ENCODE measurements at places on chromosomes 3 and 15.
A peak's percentile ranks its signal among the peaks of the same experiment; 100 is the strongest.

DNA sequence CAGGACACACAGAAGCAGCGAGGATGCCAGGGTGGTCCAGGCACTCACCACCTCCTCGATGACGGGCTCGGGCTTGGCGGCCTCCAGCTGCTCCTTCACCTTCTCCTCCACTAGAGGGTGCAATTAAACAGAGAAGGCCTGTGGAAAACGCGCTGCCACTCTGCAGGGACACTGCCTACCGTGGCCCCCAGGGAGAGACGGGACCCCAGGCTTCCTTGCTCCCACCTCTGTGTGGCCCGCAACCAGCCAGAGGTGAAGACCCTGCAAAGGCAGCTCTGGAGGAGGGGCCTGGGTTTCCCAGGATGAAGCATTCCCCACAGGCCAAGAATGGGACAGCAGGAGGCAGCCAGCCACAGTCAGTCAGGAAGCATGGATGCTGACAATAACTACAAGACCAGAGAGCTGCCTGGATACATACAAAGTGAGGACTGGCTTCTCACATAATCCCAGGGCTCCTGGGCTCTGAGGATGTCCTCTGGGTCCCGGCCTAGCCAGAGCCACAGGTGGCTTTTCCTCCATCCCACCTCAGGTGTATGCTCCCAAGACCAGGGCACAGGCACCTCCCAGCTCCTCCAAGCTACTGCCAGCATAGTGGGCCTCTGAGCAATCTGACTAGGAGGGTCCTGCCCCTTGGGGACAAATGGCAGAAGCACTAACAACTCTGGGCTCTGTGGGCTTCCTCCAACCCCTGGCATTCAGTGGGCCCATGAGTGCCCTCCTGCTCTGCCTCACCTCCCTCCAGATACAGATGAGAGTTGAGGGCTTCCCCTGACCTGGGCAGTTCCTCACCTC lies 46.2 kb downstream of the PTH1R start:
- peak; percentile 37 for DNase-seq

DNA sequence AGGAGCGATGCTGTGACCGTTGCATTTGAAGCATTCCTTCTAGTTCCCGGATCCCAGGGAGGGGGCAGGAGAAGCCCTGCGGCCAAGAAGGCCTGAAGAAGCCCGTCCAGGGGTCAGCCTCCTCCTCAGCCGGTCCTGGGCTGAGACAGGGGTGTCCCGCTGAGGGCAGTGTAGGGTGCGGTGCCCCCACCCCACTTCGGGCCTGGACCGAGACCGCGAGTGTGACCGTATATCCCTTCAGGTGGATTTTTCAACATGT lies 2.8 kb downstream of the OCA2 start:
- no peak for DNase-seq

GRCh38 chr3:11118181-11118682 lies 36.1 kb upstream of the HRH1 start:
- DNase-seq: peak; percentile 49

- DNase-seq: no peak
Measured at GRCh38 chr3:144148356-144148755, 176.7 kb downstream of the DIPK2A start.

DNA sequence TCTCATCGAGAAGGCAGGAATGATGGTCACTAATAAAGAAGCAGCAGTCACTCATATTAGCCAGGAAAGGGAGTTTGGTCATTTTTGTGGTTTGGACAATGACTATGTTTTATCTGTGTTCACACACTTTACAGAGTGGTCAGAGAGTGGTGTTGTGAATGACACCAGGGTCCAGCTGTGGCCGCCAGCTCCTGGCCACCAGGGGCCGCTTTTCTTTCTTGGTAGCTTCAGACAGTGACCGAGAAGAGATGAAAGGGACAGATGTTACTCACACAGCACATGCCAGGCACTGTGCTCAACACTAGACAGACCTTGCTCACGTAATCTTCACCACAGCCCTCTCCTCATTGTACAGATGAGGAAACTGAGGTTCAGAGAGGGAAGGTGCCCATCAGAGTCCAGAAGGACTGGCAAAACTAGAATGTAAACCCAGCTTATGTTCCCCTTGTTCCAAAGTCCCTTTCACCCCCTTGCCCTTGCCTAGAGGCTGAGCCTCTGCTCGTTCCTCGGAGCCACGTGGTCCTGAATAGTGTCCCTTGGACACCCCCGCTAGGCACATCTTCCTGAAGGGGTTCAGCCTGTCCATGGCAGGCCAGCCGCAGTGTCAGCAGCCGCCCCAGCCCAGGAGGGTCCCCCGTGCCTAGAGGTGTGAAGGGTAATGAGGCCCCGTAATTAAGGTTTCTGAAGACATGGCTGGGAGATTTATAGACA lies 55.6 kb downstream of the CYP11A1 start:
- no peak for DNase-seq

DNA sequence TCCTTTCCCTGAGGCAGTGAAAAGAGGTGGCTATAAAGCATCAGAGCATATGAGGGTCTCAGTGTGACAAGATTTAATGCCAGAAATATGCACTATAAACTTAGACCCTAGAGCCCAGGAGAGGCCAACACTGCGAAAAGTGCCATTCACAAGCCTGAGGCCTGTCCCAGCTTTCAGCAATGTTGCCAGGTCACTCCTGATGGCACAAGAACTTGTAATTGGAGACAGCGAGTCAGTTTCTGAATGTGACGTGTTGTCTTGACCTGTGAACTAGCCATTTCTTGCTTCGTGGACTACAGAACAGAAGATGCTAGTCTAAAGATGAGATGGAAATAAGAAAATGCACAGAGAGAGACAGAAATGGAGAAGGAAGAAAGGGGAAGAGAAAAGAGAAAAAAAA lies 87.9 kb downstream of the WDR72 start:
- DNase-seq: no peak

- DNase-seq: peak; percentile 23
Measured at GRCh38 chr15:89129123-89129815, 41.0 kb downstream of the ABHD2 start.

GRCh38 chr3:14583548-14584091 lies 43.5 kb upstream of the GRIP2 start:
- DNase-seq: peak; percentile 32

DNA sequence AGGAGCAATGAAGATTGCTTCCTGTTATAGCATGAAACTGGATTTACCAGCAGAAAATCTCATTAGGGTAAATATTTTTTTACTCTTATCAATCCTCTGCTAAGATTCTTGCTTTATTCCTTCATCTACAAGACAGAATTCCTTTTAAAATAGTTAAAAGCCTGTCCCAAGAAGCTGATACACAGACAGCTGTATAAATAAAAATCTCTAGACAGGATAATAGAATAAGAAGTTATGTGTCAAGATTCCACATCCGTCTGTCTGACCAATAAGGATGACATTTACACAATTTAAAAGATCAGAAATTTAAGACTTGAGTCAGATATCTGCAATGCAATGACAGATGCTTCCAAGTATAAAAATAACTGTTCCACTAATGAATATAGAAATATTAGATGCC lies 57.6 kb downstream of the SSR3 start:
- peak; percentile 82 for DNase-seq

- DNase-seq: no peak
Measured at GRCh38 chr3:66602691-66603090, 101.9 kb upstream of the LRIG1 start.

GRCh38 chr3:20104167-20104661 lies 64.0 kb downstream of the KAT2B start:
- DNase-seq: no peak

- DNase-seq: no peak
Measured at GRCh38 chr3:187734841-187735240, 10.4 kb downstream of the BCL6 start.

- no peak for DNase-seq
Measured at GRCh38 chr15:38005953-38006808, 71.7 kb downstream of the TMCO5A start.

DNA sequence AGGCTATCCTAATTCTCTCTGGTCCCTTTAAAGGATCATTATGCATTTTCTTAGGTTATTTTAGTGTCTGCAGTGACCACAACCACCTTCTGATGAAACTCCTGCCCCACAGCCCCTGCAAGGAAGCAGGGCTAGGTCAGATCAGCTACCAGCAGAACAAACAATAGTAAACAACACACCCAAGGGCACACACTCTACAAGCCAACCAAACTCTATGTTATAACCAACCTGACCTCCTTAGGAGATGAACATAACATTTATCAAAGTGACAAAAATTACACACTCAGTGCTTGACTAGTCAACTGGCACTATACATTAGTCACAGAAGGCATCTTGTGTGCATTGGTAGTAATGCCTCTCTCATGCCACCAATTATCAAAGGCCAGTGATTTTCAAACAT lies 17.3 kb downstream of the DENND6A start:
- DNase-seq: no peak

- DNase-seq: no peak
Measured at GRCh38 chr3:127081001-127081720, 98.2 kb downstream of the PLXNA1 start.

- DNase-seq: no peak
Measured at GRCh38 chr3:50523279-50523811, 19.9 kb upstream of the CACNA2D2 start.

DNA sequence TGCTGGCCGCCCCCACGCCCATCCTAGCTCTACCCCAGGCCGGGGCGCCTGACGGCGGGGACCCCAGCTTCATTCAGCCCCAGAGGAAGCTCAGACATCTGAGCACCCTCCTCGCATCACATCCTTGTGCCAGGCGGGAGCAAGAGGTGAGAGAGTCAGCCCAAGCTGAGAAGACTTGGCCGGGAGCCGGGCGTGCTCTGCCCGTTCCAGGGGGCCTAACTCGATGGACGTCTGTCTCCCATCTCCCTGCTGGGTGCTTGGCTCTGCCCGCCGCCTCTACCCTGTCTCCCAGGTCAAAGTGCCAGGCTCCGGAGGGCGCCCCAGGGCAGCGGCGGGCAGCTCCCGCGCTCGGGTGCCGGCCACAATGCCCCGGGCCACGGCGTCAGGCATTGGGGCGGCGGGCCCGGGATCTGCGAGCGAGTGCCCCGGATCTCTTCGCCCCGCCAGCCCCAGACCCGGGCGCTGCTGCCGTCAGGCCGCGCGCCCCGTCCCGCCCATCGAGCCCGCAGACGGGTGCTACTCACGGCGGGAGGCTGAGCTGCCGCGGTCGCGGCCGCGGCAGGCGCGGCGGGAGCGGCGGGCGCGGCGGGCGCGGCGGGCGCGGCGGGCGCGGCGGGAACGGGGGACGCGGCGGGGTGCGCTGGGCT lies 388 bp downstream of the DAPK2 start:
- DNase-seq: no peak

DNA sequence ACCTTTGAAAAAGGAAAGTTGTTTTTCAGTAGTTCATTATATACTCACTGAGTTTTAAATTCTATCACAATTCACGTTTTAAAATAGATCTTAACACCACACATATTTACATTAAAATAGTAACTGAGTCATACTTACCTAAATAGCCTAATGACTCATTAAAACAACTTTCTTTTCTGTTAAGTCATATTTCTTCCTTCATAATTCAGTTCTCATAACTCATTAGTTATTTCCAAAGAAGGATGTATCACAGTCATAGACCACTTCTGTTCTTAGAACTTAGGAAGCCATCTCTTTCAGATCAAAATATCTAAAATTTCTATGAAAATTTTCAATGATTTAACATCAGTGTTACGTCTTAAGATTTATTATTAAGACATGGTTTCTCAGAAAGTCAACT lies 885.9 kb downstream of the FHIT start:
- peak; percentile 40 for DNase-seq

DNA sequence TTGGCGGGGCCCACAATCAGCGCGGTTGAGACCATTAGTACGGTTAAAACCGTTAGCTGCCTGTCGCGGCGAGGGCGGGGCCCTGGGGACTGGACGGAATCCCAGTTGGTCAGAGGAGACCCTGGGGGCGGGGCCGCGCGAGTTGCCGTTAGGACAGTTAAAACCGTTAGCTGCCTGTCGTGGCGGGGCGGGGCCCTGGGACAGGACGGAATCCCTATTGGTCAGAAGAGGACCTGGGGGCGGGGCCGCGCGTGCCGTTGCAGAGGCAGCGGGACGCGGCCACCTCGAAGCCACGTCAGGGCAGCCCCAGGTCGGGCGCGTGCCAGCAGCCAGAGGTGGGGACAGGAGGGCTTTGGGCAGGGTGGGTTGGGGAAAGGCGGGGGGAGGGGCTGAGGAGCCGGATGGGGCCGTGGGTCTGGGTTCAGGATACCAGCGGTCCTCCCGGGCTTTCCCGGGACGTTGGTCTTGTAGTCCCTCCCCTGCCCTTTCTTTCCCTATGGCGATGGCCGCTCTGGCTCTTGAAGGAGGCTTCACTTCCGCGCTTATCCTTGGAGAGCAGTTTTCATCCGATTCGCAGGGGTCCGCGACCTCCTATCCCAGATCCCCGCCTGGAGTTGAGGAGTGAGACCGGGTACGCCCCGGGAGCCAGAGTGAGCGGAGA lies 28.0 kb downstream of the KLHDC8B start:
- peak; percentile 87 for DNase-seq

GRCh38 chr3:146682171-146682570 lies 77.0 kb upstream of the PLSCR5 start:
- no peak for DNase-seq

DNA sequence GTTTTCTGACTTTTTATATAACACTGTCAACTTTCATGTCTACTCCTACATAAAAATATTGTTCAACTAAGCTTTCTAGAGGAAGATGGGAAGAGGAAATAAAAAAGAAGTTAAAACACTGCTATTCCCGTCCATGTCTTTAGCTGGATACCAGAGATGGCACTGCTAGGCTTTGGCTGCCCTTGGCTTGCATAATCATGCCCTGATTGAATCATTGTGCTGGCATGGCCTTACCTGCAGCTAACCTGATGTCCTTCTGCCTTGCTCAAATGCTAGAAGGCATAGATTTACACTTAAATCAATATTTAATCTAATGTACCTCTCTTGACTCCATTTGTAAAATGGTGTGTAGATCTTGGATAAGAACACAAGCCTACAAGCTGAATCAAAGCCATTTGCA lies 539.7 kb upstream of the IL12A start:
- DNase-seq: no peak

- peak; percentile 35 for DNase-seq
Measured at GRCh38 chr3:26559227-26559626, 63.3 kb upstream of the LRRC3B start.

GRCh38 chr3:139619484-139619883 lies 58.3 kb downstream of the NMNAT3 start:
- no peak for DNase-seq

DNA sequence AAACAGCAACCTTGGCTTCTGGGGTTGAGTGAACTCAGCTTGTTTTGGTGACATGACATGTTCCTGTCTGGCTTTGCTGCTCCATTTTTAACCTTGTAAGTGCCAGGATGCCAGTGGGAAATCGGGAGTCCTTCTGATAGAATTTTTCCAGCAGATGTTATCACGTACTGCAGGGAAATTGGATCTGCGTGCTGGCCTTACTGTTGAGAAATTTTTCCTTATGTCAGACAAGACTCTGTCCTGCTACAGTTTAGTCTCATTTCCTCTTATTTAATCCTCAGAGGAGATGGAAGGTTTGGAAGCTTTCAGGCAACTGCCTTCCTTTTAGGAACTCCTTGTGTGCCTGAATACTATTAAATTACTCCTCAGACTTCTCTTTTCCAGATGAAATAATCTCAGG lies 80.6 kb downstream of the PGPEP1L start:
- no peak for DNase-seq

GRCh38 chr3:71372911-71373637 lies 210.5 kb downstream of the FOXP1 start:
- no peak for DNase-seq
